NCI-H748 treated with DMSO at 0.1 percent for 48 hours (cell line): ENCODE measurements at places on chromosomes 7 and 10.

- no peak for DNase-seq
Observed at GRCh38 chr10:71638822-71639719, 80.5 kb downstream of the C10orf105 start.

- DNase-seq = no peak
Observed at GRCh38 chr7:93890464-93891068, at the start of gene TFPI2. Gene TFPI2, minus strand, starts transcription at chr7:93890753. Its CDS starts 75 bp downstream, at chr7:93890678.

DNA sequence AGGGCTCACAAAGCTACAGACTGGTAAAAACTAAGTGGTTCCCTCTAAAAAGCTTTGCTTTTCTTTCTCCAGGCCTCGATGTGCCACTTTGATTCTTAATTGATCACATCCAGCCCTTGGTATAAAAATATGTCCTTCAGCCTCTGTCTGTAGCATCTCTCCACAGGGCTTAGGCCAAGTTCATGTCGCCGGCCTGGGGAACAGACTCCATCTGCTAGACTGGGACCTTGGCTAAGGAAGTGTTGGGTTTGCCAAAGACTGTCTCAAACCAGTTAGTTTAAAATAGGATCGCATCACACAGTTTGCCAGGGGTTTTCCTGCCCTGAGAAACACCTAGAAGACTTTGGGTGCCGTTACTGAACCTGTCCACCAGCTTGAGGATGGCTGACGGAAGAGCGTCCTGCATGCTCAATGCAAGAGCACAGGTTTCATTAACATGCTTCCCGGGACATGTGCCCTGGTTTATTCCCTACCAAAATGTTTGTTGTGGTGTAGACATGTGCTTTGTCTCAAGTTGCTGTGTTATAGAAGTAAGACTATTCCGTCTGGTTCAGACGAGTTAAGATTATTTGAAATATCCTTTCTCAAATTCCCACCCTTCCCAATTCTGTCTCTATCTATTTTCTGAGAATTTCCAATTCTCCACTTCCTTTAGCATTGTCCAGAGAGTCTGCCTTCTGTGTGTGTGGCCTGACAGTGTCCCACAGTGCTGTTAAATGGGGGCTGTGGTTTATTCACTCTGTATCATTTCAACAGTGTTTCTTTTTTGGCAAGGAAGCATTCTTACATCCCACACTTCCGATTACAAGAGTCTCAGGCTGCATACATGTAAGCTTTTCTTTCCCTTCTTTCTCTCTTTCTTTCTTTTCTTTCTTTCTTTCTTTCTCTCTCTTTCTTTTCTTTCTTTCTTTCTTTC, 334.7 kb downstream of the INHBA start:
- DNase-seq = no peak

DNA sequence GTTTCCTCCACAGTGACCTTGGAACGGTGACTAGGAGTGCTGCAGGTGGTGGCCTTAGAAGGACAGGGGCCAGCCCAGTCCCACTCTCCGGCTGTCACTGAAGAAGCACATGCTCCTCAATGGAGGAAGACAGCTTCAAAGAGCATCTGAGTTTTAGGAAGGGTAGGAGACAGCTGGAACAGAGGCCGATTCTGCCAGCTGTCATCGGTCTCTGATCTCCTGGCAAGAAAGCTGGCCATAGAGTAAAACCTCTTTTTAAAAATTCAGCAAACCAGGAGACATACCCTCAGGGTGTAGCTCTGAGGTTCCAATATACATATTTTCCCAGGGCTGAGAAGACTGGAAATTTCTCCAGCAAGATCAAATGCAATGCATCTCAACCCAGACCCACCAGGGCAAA, 55.9 kb downstream of the KCNMA1 start:
- no peak for DNase-seq

DNA sequence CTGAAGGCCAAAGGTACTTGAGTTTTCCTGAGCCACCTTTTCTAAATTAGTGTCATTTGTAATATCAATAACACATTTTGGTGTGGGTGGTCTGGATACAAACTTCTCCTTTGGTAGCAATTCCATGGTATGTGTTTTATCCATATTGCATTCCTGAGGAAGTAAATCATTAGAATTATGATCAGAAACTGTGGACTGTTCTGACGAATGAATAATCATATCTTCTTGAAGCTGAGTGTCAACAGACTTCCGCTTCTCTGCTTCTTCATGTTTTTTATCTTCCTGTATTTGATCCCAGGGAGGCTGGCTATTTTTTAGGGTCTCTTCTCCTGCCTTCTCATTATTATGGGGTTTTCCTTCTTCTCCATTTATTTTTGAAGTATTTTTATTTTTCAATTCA, 81.4 kb downstream of the NRBF2 start:
- DNase-seq = no peak

- no peak for DNase-seq
Observed at GRCh38 chr7:44236333-44236728, 35.6 kb downstream of the YKT6 start.

GRCh38 chr10:19532411-19532810, 283.8 kb upstream of the PLXDC2 start:
- no peak for DNase-seq

DNA sequence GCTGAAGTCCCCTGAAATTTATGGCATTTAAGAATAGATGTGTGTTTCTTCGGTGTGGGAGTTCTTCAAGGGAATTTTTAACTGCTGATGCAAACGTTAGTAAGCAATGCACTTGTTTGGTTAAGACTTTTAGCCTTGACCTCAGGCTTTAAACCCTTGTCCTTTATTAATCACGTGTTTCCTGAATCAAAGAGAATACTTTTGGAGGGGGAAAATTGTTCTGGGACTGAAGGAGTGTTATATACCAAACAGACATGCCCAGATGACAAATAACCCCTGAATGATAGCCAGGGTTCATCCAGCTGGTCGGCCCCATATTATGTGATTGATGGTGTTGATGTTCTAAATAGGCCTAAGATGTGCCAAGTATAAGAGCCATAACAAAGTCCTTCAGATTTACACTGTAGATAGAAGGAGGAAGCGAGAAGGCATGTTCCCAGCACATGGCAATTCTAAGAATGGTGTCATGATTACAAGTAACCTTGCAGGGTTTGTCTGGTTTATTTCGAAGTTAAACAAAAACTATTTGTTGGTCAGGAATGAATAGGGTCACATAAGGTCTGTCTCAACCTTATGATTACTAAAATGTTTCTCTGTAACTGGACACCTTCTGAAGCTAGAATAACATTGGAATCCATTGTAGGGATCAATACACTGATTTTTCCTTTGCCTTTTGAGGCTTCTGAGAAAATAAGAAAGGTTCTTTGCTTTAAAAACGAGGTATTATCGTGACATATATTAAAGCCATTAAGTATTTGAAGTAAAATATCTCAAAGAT, 124.2 kb upstream of the SEM1 start:
- no peak for DNase-seq

- no peak for DNase-seq
Observed at GRCh38 chr10:33965795-33966581, 631.5 kb upstream of the NRP1 start.

DNA sequence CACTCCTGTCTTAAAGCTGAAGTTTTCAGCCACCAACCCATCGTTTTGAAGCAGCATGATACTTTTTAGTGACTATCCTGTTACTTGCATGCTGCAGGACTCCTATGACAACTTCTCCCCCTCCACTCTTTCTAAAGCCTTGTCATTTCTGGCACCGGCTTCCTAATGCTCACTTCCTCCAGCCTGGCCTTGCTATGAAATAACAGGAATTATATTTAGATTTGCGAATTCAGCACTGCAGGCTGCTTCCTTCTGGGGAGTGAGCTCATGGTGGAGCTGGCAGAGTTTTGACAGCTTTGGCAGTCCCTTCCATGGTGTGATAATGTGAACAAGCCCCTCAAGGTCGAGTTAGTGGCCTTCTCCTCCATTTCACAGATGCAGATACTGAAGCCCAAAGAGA, 13.4 kb downstream of the BLNK start:
- DNase-seq = no peak

- no peak for DNase-seq
Observed at GRCh38 chr7:151408839-151409666, 785 bp downstream of the WDR86 start.

GRCh38 chr7:107867858-107868466, 23.0 kb upstream of the DLD start:
- DNase-seq = no peak

GRCh38 chr7:44673771-44674170, 67.3 kb downstream of the OGDH start:
- no peak for DNase-seq

DNA sequence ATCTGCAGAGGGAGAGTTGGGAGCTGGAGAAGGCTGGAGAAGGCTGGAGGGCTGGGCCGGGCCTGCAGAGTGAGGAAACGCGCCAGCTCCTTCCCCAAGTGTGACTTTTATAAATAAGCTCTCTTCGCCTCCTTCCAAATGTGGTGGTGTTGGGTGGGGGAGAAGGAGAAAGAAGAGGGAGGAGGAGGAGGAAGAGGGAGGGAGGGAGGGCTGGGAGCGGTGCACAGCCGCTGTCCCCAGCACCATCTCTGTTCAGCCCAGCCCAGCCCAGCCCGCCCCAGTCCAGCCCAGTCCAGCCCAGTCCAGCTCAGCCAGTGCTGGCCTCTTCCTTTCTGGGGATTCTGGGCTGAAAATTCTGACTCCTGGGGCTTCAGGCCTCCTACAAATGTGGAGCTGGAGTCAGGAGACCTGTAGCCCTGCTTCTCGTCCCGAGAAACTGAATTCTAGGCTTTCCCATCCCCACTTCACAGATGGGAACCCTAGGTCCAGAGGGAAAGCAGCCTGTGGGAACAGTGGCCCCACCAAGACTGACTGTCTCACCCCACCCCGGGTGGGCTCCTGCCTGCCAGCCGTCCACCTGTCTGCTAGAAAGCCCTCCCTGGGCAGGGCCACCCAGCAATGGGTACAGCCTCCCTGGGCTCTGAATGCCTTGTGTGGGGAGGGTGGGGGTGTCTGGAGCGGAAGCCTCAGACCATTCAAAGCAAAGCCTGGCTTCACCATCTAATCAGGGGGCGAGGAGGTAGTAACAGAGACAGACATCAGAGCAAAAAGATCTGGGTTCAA, 2.3 kb downstream of the STX1A start:
- DNase-seq = no peak

DNA sequence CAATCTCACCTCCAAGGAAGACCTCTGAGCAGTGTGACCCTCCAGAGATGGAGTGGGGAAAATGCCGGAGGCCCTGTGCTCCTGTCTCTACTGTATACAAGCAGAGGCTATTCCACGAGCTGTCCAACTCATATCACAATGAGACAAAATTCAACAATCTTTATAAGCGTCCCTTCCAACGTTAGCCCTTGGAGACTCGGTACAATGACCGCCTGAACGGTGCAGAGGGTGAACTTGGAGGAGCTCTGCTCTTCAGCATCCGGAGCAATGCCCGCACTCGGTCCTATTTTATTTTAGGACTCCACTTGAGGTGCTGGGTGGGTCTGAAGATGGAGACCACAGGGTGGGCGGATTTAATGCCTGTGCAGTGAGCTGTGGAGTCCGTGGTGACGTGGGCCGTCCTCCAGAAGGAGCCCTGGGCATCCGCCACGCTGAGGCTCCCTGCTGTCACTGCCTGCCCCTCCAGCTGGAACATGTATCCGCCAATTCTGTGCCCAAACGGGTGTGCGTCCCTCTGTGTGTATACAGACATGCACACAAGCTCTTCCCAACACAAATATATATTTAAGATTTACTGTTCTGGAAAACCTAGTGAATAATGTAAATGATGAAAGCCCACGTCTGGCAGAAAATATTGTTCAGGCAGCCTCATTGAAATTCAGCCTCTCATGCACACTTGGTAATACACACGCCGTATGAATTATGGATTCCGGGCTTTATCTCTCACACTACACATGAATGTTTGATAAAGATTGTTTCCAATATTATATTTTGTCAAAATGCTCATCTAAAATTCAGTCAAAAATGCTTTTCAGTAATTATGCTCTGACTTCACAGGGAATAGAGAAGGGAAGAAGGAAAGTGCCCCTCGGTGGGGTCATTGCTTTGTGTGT, 239.9 kb upstream of the ZMIZ1 start:
- no peak for DNase-seq

GRCh38 chr10:92688573-92688926, 1.2 kb upstream of the HHEX start:
- DNase-seq = no peak

- no peak for DNase-seq
Observed at GRCh38 chr7:102991077-102991539, 78.3 kb downstream of the LRRC17 start.

- DNase-seq = no peak
Observed at GRCh38 chr10:48467669-48468068, 137.2 kb downstream of the ARHGAP22 start.

- no peak for DNase-seq
Observed at GRCh38 chr7:2242541-2243429, 759 bp downstream of the NUDT1 start.

- DNase-seq = no peak
Observed at GRCh38 chr10:120521880-120522279, 64.9 kb downstream of the PLPP4 start.

DNA sequence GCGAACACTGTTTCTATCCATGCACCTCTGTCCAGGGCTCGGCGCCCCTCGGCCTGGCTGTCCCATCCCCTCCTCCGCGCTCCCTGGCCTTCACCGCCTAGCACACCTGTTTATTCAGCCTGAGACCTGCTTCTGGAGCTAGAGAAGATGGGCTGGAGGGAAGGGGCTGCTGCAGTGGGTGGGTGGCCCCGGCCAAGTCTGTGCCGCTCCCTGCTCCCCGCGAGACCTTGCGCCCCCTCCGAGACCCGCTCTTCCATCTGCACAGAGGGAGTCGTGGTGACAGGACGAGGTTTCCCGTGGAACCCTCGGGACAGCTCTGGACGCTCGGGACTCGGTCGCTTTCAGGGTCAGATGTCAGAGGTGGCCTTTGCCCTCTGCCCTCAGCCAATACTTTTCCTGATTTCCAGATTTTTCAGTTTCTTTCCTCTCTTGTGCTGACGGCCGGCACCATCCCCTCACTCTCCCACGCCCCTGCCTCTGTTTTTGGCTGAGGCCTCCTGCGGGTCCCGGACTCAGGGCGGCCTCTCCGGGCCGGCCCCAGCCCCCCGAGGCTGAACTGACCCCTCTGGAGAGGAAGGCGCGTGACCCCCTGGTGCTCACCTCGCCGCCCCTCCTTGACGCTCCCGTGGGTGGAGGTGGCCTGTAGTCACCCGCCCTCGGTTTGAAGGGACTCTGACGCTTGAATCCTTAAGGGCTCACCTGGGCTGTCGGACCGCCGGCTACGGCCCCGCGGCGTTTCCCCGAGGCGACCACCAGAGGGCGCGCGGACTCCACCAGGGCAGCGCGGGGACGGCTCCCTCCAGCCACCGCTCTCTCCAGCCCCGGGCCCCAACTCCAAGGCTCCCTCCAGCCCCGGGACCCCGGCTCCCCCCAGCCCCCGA, 15.6 kb downstream of the SHH start:
- DNase-seq = peak; percentile 28
